ENCODE measurements at places on chromosomes 3 and 15. TPM values are rescaled to one million over a fixed set of nuclear protein-coding genes. Genes with fewer than 3 reads are reported as not detected.

Gene CLDN1
- total RNA-seq: 0.46 TPM

Gene MOBP
- total RNA-seq: not detected

Gene STARD9
- total RNA-seq: 19.0 TPM

Gene HCLS1
- 72.0 TPM for total RNA-seq

Gene DGKG
- 16.7 TPM for total RNA-seq

Gene GATM
- 26.7 TPM for total RNA-seq

Gene FBXW12
- total RNA-seq: not detected

Gene PLCB2
- 20.8 TPM for total RNA-seq

Gene PIGX
- total RNA-seq: 24.1 TPM

Gene FANCD2OS
- not detected for total RNA-seq

Gene SEMA3B
- total RNA-seq: 18.6 TPM

Gene GOLGA8S
- total RNA-seq: 0.38 TPM

Gene SRGAP3
- total RNA-seq: 3.4 TPM

Gene EFCC1
- total RNA-seq: 2.1 TPM

Gene RHOV
- not detected for total RNA-seq

Gene LYZL4
- not detected for total RNA-seq

Gene CEP152
- total RNA-seq: 4.1 TPM

Gene TNFAIP8L3
- 151 TPM for total RNA-seq

Gene CEP70
- 37.0 TPM for total RNA-seq

Gene FBXL2
- 10.1 TPM for total RNA-seq

Gene CHRFAM7A
- 5.1 TPM for total RNA-seq

Gene TWF2
- 40.0 TPM for total RNA-seq

Gene PPP1R14D
- not detected for total RNA-seq

Gene GOLGA6A
- total RNA-seq: 0.24 TPM

Gene MITF
- 61.4 TPM for total RNA-seq

Gene CPN2
- total RNA-seq: 0.14 TPM

Gene EBLN2
- total RNA-seq: 4.0 TPM

Gene PLSCR2
- 0.43 TPM for total RNA-seq

Gene CHRNA7
- total RNA-seq: 3.0 TPM

Gene LRRC49
- 10.2 TPM for total RNA-seq

Gene P2RY14
- total RNA-seq: 1.4 TPM

Gene CASR
- total RNA-seq: not detected

Gene TMC3
- not detected for total RNA-seq

Gene AADACL2
- total RNA-seq: 1.2 TPM

Gene RUBCN
- 22.6 TPM for total RNA-seq

Gene ATR
- 20.3 TPM for total RNA-seq

Gene KIF15
- total RNA-seq: 0.19 TPM

Gene VEPH1
- total RNA-seq: 1.7 TPM

Gene ZDHHC23
- total RNA-seq: 2.3 TPM

Gene CCK
- total RNA-seq: not detected

Gene FBXL22
- total RNA-seq: 36.8 TPM

Gene TEX55
- not detected for total RNA-seq

Gene GNAT1
- total RNA-seq: not detected

Gene GOLGA6L9
- 2.0 TPM for total RNA-seq

Gene TNNC1
- total RNA-seq: 5.5 TPM
